ENCODE measurements at places on chromosomes 2 and 18.

DNA sequence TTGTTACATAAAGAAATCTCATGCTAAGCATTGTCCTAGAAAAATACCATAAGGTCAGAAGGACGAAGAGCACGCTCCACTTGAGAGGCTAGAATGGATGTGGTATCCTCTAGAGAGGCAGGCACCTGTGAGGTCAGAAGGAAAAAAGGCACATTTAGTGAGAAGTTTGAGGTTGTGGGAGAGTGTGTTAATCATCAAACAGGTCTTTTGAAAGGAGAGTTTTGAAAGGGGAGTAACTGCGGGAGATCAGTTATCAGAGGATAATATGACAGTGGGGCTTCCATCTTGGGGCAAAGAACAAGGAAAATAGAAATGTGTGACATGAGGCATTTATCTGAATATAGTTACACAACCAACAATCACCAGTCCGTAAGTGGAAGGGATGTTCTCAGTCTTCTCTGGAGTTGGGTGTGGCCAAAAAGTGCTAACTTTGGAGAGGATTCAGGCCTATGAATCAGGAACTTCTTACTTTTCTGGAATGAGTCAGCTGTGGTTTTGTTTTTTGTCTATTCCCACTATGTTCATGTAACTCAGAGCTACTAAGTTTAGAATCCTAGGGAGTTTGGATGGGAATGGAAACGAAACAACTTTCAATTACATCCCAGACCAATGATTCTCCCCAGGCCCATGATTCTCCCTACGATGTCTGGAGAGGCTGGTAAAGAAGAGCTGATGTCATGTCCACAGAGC is 451.4 kb upstream of the ST6GAL2 start:
- no peak for DNase-seq

DNA sequence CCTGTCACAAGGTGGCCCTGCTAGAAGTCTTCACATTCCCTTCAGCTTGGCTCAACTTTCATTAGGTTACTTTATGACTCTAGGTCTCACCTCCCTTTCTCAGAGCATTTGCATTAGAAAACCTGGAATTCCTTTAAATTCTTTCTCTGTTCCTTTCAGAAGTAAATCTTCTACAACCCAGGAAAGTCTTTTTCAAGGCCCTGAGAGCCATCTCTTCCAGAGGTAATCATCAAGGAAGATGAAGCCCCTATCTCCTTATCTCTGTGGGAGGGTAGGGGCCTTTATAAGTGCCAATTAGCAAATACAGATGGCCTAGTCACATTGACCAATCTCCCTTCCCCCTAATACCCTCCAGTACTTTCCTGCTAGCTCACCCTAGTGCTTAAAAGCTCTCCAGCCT is 848.0 kb upstream of the FAM98A start:
- no peak for DNase-seq

DNA sequence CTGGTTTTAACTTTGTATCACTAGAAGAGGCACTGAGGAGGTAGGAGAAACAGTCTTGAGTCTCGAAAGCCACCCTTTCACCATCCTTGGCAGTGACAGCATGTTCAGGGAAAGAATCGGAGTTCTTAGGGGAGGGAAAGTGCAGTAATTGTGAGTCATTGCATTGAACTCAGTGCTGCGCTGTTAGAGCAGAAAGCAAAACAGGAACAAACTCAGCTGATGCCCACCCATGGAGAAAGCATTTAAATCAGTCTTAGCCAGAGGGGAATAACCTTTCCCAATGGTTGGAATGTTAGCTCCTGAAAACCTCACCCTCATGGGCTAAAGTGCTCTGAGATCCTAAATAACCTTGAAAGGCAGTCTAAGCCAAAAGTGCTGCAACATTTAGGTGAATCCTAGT is 845.6 kb upstream of the CNTNAP5 start:
- no peak for DNase-seq

GRCh38 chr2:37323781-37324535 is 675 bp downstream of the PRKD3 start:
- DNase-seq: no peak

DNA sequence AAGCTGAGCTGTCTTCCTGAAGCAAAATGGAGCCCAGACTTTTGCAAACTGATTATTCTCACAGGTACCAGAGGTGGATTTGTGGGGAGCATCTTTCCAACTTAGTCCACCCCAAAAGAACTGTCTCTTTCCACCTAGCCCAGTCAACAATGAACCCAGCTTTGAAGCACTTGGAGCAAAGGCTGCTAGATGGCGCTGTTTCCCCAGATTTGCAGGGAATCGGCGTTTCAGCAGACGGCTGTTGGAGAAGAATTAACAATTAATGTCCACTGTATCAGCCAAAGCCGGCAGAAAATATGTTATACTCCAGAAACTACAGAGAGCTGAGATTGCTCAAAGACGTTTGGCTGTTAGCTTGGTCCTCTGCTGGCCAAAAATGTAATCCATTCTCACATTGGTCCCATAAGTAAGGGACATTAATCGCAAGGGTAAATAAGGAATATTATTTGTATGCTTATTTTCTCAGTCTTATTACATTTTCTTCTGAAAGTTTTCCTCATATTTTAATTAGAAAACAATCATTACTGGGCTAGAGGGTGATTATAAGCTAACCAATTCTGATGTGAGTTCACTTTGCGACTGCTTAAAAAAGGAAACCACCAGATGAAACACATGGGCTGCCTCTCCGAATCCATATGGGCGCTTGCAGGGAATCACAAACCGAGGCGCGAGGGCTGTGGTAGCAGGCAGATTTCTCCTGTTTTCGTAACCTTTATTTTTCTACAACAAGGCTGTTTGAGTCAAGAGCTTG is 423.8 kb upstream of the MEX3C start:
- DNase-seq: no peak

- peak; percentile 15 for DNase-seq
These were observed 81.1 kb upstream of the CD302 start for GRCh38 chr2:159879051-159879604.

- peak; percentile 27 for DNase-seq
These were observed 138.8 kb upstream of the ITGA6 start for GRCh38 chr2:172288603-172289002.

DNA sequence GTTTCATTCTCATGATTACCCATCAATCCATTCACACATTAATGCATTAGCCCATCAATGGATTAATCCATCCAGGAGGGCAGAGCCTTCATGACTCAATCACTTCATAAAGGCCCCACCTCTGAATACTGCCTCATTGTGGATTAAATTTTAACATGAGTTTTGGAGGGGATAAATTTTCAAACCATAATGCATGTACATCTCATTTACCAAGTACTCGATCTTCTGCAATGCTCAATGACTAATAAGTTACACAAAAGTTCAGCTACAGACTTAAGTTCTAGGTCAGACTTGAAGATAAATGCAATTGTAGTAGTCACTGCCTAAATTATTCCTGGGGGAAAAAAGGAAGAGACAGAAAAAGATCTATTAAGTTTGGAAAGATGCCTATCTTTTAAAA is 120.0 kb upstream of the OSR1 start:
- DNase-seq: no peak

- DNase-seq: no peak
These were observed 73.4 kb downstream of the GNAL start for GRCh38 chr18:11762429-11762828.

DNA sequence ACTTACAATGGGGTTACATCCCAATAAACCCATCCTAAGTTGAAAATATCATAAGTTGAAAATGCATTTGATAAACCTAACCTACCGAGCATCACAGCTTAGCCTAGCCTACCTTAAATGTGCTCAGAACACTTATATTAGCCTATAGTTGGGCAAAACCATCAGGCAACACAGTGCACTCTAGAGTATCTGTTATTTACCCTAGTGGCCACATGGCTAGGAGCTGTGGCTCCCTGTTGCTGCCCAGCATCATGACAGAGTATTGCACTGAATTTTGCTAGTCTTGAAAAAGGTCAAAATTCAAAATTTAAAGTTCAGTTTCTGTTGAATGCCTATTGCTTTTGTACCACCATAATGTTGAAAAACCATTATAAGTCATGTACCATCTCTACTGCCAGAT is 482.7 kb upstream of the ZEB2 start:
- no peak for DNase-seq

GRCh38 chr2:82795446-82795845 is 1663.6 kb downstream of the SUCLG1 start:
- DNase-seq: no peak

- DNase-seq: no peak
These were observed 9.1 kb downstream of the SIX3 start for GRCh38 chr2:44950646-44951045.

DNA sequence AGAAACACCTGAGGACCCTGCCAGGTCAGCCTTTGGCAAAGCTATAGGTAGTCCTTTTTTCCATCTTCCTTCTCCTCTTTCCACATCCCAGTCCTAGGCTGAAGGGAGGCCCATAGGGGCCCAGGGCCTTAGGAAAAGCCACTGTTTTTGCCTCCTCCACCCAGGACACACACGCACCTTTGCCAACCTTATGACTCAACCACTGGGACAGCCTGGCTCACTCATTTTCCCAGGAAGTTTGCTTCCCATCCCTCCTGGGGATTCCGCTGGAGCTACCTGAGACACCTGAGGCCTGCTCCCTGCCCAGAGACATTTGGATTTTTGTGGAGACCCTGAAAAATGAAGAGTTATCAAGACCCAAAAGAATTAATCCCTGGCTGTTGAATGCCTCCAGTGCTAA is 273.4 kb upstream of the SIX2 start:
- DNase-seq: no peak

- no peak for DNase-seq
These were observed 10.9 kb downstream of the CLASP1 start for GRCh38 chr2:121638333-121638732.

GRCh38 chr2:230697676-230698075 is 15.0 kb upstream of the CAB39 start:
- no peak for DNase-seq

- DNase-seq: no peak
These were observed 223.3 kb downstream of the SH3RF3 start for GRCh38 chr2:109352056-109352897.

DNA sequence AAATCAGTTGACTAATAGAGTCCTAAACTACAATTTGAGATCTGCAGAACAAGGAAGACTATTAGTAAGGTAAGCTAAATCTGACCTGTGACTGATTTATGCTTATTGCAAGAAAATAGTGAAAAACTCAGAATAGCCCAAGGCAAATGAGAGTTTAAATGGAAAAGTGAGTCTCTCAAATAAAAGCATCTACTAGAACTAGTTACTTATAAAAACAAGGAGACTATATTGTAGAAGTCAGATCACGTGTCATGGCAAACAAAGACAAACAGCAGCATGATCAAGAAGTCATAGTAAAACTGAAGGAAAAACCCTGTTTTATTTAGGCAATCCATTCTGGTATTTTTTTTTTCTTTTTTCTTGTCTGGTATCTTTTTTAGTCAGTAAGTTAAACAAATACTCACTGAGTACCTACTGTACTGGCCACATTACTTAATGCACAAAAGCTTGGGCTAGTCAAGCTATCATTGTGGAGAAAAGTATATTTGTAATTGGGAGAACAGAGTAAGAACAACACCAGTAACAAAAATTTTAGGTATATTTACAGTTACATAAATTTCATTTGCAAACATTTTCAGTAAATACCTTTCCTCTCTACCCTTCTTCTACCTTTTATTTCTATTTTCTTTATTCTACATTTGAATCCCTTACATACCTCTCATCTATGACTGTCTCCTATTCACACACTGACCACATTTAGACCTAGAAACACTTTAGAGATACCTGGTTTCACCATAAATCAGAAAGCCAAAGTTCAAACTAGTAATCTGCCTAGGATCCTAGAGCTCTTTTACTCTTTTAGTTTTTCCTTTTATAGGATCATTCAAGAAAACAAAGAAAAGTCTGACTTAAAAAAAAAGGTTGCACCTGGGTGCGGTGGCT is 23.7 kb downstream of the CCDC88A start:
- no peak for DNase-seq

- no peak for DNase-seq
These were observed 799 bp upstream of the KIF1A start for GRCh38 chr2:240820607-240821428.

GRCh38 chr18:51767293-51767692 is 569.8 kb upstream of the MEX3C start:
- no peak for DNase-seq

DNA sequence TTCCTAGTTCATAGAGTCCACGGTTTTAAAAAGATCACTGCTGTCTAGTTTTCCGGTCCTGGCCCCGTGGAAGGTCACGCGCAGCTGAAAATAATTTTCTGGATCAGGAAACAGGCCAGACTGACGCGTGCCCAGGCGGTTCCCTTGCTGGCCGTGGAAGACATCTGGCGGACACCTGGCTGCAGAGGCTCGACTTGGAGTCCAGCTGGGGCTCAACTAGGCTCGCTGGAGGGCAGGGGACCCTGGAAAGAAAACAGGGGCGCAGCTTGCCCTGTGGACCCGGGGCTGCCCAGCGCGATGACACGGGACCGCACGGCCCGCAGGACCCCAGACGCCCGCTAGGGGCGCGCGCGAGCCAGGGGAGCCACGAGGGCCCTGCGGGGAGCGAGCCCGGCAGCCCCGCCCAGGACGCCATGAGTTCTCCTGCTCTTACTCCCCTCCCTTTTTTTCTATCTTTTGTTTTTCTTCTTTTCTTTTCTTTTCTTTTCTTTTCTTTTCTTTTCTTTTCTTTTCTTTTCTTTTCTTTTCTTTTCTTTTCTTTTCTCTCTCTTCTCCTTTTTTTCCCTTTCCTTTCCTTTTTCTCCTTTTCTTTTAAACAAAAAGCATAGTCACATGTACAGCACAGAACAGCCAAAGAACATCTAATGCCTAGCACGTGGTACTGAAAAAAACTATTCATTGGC is 43.2 kb upstream of the UBE2F start:
- peak; percentile 59 for DNase-seq

DNA sequence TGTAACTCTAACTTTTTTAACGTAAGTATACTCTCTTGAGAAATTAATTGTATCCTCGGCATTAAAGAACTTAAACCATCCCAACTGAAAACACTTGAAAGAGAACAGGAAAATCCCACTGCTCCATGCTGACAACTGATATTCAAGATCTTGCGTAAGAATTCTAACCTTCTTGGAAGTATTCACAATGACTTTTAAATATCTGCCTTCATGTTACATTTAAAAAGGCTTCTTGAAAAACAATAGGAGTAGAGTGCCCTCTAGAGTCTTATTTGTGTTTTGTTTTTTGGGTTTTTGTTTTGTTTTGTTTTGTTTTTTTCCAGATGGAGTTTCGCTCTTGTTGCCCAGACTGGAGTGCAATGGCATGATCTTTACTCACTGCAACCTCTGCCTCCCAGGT is 65.4 kb upstream of the DNAJC10 start:
- DNase-seq: no peak

- no peak for DNase-seq
These were observed 90.9 kb downstream of the TTC27 start for GRCh38 chr2:32718752-32719151.

GRCh38 chr2:27095745-27096651 is 9.4 kb downstream of the KHK start:
- no peak for DNase-seq

GRCh38 chr2:199602271-199602895 is 144.6 kb upstream of the SATB2 start:
- DNase-seq: no peak

DNA sequence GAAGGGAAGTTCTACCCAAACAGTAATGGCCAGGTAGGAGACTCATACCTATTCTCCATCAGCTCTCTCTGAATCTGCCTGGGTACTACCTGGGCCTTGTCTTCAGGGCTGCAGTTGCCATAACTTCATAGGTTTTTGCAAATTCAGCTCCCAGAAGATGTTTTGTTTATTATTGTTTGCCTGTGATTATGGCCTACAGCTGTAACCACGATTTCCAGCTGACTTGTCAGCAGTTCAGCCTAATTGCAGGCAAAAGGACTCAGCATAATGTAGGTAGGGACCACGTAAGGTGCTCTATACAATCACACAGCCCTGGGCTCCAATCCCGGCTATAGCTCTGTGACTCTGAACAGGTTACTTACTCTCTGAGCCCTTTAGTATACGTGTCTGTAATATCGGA is 187.0 kb upstream of the FN1 start:
- no peak for DNase-seq

- DNase-seq: no peak
These were observed 49.9 kb downstream of the MTCL1 start for GRCh38 chr18:8754995-8755960.

Data from stimulated activated CD4-positive, alpha-beta T cell treated with anti-CD3 and anti-CD28 coated beads, Interleukin-12 subunit alpha, Interleukin-12 subunit beta, amount 100 ng/mL, for 24 hours (primary cell).